AG04449 (cell line): ENCODE measurements at places on chromosomes 6 and 20.

DNA sequence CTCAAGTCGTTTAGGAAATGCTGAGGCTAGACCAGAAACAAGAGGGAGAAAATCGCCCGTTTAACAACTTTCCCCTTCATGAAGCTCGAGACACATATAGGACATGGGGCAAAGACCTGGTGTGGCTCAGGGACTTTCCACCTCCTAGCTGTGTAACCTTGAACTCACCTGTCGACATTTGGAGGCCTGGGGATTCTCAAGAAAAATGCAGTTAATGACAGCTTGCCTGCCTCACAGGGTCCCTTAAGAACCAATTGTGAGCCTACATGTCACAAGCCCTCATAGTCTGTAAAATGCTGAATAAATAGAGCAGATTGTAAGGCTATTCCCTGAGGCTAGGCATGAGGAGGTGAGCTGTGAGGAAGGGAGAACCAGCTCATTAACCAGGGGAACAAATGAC lies 35.1 kb downstream of the MGME1 start:
- DNase-seq = no peak

GRCh38 chr6:147765541-147765940 lies 257.1 kb downstream of the SAMD5 start:
- no peak for DNase-seq

- DNase-seq = no peak
These were observed 40.1 kb downstream of the TRAF3IP2 start for GRCh38 chr6:111565326-111566221.

GRCh38 chr6:71727632-71728294 lies 158.6 kb upstream of the RIMS1 start:
- no peak for DNase-seq
